ENCODE measurements at places on chromosomes 11 and 22. TPM values are rescaled to one million over a fixed set of nuclear protein-coding genes. Genes with fewer than 3 reads are reported as not detected.

GRCh38 chr11:2193099-2193887 lies 21.7 kb upstream of the TH start:
- no peak for DNase-seq
- no peak overlapping the region for H3K4me3 ChIP-seq
- H3K36me3 ChIP-seq, result no peaks in the 10 kb centered on the region
- H3K27ac ChIP-seq, result no peak overlapping the region
- no peaks in the 10 kb centered on the region for H3K27me3 ChIP-seq

Gene RELA
- 78.5 TPM for total RNA-seq

Gene MMP11
- 7.4 TPM for total RNA-seq

DNA sequence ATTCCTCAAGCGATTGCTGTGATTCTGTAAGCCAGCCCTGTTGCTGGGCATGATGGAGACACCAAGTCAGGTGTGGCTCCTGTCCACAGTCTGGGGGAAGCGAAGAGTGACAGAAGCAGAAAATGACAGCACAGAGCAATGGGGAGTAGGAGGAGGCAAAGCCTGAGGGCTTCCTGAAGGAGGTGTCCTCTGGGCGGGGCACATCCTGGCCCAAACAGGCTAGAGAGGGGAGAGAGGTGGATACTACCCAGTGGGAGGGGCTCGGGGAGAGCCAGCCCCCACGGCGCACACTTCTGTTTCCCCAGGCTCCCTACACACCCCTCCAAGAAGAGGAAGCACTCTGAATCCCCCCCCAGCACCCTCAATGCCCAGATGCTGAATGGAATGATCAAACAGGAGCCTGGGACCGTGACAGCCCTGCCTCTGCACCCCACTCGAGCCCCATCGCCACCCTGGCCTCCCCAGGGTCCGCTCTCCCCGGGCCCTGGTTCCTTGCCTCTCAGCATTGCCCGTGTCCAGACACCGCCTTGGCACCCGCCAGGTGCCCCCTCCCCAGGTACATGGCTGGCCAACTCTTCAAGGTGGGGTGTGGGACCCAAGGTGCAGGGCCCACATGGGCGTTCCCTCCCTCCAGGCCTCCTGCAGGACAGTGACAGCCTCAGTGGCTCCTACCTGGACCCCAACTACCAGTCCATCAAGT lies 18.9 kb downstream of the MYRF start:
- DNase-seq, result no peak
- H3K36me3 ChIP-seq, result no peaks in the 10 kb centered on the region
- no peak overlapping the region for H3K27ac ChIP-seq
- no peaks in the 10 kb centered on the region for H3K27me3 ChIP-seq
- H3K4me3 ChIP-seq, result no peak overlapping the region
